ENCODE measurements at places on chromosomes 5 and 9.
A peak's percentile ranks its signal among the peaks of the same experiment; 100 is the strongest.

- DNase-seq, result no peak
These were observed 62.3 kb upstream of the ZFR start for GRCh38 chr5:32506799-32507198.

- DNase-seq, result no peak
These were observed 56.5 kb upstream of the TESK1 start for GRCh38 chr9:35548571-35548970.

DNA sequence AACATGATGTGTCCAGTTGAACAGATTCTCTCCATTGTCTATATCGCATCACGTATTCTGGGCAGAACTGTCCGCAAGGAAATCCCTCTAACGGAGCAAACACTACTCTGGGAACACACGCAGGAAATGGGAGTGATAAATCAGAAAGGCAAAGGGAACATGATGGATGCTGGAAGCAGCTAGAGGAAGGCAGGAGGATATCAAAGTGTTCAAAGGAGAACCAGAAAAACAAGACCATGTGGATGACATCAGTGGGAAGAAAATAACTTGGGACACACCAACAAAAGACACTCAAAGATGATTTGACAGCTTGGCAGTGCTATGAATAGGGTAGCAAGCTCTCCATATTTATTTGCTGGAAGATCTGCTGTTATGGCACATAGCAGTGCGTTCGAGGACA lies 142.9 kb downstream of the PLK2 start:
- DNase-seq, result no peak

DNA sequence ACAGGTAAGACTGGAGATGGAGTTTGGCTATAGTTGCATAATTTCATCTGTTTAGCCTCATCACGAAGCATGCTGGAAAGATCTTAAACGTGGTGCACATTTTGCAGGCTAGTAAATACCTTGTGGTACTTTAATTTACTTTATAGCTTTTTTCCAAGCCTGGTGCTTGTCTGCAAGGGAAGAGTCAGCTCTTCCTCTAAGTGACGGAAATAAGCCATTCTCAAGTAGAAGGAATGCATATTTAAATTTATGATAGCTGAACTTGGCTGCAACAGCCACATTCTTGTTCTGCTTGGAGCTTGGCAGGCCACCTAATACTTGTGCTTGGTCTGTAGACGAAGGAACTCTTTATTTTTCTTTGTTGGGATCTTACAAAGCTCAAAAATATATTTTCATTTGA lies 188.0 kb upstream of the PIK3R1 start:
- no peak for DNase-seq

DNA sequence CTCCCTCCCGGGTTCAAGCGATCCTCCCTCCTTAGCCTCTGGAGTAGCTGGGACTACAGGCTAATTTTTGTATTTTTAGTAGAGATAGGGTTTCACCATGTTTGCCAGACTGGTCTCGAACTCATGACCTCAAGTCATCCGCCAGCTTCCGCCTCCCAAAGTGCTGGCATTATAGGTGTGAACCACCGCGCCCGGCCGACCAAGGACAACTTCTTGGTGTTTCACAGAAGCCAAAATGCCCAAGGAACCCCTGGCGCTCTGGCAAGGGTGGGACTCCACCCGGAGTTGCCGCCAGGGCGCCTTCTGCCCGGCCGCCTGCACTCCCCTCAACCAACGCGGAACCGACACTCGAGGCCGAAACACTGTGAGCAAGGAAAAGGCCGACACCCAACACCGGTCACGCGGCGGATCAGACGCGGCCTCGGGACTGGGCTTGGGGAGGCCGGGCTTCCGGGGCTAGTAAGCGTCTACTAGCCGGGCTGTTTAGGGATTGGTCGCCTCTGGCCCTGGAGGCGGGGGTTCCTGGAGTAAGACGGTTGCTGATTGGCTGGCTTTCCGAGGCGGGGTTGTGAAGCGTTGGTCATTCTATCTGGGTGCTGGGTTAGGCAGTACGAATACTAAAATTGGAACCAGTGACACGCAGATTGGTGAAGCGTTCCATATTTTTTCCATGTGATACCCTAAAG lies 7.7 kb upstream of the CFAP157 start:
- DNase-seq, result peak; percentile 97

DNA sequence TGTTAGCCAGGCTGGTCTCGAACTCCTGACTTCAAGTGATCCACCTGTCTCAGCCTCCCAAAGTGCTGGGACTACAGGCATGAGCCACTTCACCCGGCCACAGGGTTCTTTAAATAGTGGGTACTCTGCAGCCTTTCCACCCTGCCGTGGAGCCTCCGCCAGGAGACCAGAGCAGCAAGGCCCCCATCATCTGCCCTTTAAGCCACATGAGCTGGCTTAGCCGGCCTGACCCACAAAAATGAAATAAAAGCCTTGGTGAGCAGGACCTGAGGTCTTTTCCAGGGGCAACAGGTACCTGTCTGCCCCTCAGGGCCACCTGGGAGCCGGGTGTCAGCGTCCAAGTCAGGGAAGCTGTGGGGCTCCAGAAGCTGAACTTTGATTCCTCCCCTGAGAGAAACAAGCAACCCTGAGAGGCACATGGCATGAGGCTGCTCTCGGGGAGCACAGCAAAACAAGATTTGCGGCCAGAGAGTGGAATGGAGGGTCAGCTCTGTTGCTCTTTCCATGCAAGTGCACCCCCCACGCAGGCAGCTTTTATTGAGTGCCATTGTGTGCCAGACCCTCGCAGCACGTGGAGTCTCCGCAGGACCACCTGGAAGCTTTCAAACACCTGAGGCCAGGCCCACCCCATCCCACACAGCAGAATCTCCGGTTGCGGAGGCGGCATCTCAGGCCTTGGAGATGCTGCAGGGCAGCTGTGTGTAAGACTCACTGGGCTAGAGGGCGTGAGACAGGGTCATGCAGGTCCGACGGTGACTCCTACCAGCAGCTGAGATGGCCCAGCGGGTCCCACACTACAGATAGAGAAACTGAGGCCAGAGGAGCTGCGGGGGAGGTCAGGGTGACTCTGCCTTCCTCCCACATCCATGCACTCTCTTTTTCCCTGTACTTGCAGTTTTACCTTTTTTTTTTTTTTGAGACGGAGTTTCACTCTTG lies 4.8 kb upstream of the WNK2 start:
- DNase-seq, result no peak
